ENCODE measurements at places on chromosomes 13 and 19.

DNA sequence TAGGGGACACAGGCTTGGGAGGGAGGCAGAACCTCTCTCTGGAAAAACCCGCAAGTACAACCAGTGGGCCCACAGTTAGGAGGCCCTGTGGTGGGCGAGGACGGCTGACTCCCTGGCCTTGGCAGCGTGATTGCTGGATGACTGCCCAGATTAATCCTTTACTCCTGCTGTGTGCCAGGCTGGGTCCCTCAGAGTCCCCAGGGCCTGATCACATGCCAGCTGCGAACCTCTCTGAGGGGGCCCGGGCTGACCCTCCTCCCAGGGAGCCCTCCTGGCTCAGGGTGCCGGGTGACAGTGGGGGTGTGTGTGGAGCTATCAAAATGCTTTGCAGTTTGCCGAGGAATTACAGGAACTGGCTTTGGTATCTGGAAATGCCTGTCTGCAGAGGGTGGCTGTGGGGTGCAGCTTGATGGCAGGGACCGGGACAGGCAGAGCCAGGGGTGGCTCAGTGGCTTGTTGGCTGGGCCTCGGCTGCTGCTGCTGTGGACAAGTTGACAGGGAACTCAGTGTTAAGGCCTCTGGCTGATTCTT is 48.9 kb downstream of the DNM2 start:
- no peak for DNase-seq

GRCh38 chr13:62997696-62998095 is 1582.0 kb upstream of the PCDH20 start:
- no peak for DNase-seq

DNA sequence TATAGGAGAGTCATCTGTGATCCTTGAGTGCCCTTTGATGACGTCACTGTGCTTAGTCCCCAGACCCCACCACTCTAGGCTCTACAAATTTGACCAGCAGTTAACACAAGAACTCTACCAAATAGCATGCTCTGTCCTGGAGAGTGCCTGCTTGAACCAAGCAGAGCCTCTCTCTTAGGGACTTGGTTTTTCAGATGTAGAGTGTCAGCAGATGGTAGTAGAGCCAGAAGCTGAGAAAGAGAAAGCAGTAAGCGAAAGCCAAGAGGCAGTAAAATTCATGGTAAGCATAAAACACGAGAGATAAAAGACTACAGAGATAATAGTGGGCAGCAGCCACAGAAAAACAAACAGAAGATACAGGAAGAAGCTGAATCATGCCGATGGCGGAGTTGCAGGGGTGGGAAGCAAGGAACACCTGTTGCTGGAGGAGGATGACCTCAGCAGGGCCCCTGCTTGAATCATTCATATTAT is 193.3 kb downstream of the SLC7A1 start:
- DNase-seq = no peak

DNA sequence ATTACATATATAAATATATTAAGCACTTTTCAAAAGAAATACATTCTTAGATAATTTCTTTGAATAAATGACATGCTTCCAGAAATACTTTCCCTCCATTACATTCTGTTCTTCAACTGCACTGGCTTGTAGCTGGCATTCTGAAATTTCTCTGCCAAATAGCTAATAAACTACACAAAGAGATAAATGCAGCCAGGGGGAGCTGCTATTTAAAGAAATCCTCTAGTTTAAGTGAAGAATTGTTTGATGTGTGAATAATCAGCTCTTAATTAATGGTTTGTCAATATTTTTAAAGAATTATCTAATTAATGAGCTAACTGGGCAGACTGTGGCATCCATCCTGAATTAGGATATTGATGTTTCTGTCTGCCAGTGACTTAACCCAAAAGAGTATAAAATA is 30.7 kb downstream of the SLC7A1 start:
- no peak for DNase-seq

DNA sequence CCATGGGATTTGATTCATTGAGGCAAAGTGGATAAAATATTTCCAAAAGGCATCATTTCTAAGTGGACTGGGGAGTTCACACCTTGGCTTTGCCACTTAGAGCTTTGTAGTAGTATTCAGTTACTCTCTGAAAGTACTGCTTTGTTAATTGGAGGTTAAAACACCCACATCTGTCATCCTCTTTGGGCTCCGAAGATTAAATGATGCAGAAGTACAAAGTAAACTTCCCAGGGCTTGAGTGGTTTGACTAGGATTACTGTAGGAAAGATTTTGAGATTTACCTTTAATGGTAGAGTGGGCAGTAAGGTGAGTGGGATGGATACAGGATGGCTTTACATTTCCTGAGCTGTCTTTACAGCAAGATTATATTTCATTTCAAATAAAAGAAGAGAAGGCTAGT is 42.4 kb downstream of the WASF3 start:
- DNase-seq = no peak

GRCh38 chr13:79466872-79467271 is 14.1 kb upstream of the NDFIP2 start:
- no peak for DNase-seq

DNA sequence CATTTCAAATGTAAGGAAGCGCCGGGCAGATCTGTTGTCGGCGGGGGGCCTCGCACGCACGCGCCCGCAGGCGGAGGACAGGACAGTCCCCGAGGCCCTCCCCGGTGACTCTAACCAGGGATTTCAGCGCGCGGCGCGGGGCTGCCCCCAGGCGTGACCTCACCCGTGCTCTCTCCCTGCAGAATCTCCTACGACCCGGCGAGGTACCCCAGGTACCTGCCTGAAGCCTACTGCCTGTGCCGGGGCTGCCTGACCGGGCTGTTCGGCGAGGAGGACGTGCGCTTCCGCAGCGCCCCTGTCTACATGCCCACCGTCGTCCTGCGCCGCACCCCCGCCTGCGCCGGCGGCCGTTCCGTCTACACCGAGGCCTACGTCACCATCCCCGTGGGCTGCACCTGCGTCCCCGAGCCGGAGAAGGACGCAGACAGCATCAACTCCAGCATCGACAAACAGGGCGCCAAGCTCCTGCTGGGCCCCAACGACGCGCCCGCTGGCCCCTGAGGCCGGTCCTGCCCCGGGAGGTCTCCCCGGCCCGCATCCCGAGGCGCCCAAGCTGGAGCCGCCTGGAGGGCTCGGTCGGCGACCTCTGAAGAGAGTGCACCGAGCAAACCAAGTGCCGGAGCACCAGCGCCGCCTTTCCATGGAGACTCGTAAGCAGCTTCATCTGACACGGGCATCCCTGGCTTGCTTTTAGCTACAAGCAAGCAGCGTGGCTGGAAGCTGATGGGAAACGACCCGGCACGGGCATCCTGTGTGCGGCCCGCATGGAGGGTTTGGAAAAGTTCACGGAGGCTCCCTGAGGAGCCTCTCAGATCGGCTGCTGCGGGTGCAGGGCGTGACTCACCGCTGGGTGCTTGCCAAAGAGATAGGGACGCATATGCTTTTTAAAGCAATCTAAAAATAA is 18.2 kb downstream of the IL17D start:
- DNase-seq = no peak

- DNase-seq = no peak
These were observed 5.0 kb upstream of the C13orf46 start for GRCh38 chr13:113978741-113979481.

- DNase-seq = no peak
These were observed 293.7 kb downstream of the PCDH17 start for GRCh38 chr13:57925250-57925649.

GRCh38 chr19:16338470-16339360 is 14.1 kb downstream of the KLF2 start:
- DNase-seq = peak; percentile 69

DNA sequence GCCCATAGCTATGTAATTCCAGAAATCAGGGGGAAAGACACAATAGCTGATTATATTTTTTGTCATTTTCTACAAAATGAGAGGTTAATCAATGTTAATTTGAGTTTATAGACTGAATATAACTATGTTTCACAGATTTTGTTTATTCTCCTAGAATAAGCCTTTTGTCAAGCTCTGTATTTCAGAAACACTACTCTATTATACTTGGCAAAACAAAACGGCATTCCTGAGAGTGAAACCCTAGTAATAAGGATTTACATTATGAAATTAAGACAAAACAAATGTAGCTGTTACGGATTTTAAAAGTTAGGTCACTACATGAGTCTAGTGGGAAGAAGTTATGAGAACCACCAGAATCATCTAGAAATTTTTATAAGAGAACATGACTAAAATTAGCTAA is 334.2 kb downstream of the KLF12 start:
- no peak for DNase-seq

DNA sequence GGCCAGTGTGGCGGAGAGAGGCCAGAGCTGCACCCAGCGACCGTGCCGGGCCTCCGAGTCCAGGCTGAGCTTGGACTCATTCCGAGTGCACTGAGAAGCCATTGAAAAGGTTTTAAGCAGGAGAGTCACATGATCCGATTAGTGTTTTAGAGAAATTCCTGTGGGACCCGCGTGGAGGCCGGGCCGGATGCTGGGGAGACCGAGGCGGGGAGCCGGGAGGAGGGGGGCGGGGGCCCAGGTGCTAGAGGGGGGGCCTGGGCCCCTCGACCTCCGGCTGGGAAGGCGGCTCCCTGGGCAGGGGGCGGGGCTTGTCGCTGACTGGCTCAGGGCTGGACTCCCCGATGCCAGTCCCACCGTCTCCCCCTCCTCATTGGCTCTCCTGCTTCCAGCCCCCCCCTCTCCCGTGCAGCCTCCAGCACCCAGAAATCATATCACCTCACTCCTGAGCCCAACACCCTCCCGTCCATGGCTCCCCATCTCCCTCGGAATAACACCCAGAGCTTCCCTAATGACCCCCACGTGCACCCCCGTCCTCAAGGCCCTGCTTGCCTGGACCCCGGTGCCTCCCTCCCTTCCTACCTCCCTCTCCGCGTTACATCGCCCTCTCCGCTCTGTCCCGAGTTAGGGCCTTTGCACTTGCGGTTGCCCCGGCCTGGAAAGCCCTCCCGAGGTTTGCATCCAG is 5.2 kb upstream of the ZNF579 start:
- no peak for DNase-seq

GRCh38 chr13:66343224-66343828 is 886.8 kb downstream of the PCDH9 start:
- DNase-seq = no peak

GRCh38 chr13:111117961-111118360 is 2.9 kb downstream of the ARHGEF7 start:
- no peak for DNase-seq

DNA sequence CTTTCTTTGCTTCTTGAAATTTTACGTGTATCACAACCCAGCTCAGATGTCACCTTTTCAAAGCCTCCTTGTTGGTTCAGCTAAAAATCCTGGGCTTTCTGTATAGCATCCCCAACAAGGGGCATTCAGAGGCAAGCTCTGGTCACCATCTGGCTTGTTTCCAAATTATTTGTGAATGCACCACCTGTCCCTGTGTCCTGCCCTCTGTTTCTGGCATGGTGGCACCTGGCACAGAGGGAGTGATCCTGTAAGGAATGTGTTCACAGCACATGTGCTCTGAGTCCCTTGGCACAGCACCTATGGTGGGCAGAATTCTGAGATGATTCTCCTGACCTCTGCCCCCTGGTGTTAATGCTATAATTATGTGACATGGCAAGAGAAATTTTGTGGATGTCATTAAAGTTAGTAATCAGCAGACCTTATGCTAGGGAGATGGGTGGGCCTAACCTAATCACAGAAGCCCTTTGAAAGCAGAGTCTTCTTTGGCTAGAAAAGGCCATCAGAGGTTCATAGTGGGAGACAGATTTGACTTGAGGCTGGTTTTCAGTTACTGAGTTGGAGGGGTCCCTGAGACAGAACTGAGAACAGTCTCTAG is 76.3 kb downstream of the ZNF429 start:
- DNase-seq = no peak

Measured in AG09309 (cell line).